ENCODE measurements at places on chromosomes 13 and 19. TPM values are rescaled to one million over a fixed set of nuclear protein-coding genes. Genes with fewer than 3 reads are reported as not detected.
A peak's percentile ranks its signal among the peaks of the same experiment; 100 is the strongest.

Gene PRRG2
- 1.6 TPM for total RNA-seq

DNA sequence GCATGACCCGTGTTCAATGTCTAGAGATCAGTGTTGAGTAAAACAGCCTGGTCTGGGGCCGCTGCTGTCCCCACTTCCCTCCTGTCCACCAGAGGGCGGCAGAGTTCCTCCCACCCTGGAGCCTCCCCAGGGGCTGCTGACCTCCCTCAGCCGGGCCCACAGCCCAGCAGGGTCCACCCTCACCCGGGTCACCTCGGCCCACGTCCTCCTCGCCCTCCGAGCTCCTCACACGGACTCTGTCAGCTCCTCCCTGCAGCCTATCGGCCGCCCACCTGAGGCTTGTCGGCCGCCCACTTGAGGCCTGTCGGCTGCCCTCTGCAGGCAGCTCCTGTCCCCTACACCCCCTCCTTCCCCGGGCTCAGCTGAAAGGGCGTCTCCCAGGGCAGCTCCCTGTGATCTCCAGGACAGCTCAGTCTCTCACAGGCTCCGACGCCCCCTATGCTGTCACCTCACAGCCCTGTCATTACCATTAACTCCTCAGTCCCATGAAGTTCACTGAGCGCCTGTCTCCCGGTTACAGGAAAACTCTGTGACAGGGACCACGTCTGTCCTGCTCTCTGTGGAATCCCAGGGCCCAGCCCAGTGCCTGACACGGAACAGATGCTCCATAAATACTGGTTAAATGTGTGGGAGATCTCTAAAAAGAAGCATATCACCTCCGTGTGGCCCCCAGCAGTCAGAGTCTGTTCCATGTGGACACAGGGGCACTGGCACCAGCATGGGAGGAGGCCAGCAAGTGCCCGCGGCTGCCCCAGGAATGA, 1.5 kb upstream of the CEACAM5 start:
- DNase-seq = no peak

DNA sequence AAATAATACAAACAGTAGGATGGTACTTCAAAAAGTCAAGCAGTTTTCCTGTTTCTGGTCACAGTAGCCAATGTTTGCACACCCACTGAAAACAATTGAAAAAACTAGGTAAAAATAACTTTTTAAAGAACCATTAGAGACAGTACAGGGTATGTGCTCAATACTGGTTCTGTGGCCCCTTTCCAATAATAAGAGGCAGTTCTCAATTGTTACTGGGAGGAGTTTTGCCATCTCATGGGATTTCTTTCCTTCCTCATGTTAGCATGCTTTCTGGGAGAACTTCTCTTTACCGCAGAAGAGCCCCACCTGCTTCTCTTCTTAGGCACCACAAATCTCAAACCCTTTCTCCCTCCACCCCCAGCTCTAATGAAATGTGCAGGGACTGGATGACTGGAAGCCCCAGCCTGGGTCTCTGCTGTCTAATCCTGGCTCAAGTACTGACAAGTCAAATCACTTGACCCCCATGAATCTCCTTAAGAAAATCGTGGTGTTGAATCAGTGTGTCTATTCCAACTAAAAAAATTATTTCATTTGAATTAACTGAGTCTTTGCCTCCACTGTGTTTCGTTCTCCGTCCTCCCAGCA, 14.6 kb downstream of the METTL21C start:
- DNase-seq = no peak

Gene AMH
- total RNA-seq = 2.1 TPM

GRCh38 chr13:76762721-76763120, 123.5 kb downstream of the KCTD12 start:
- DNase-seq = no peak

Gene S1PR4
- not detected for total RNA-seq

Gene PSMC4
- 132 TPM for total RNA-seq

Gene KANK3
- 120 TPM for total RNA-seq

DNA sequence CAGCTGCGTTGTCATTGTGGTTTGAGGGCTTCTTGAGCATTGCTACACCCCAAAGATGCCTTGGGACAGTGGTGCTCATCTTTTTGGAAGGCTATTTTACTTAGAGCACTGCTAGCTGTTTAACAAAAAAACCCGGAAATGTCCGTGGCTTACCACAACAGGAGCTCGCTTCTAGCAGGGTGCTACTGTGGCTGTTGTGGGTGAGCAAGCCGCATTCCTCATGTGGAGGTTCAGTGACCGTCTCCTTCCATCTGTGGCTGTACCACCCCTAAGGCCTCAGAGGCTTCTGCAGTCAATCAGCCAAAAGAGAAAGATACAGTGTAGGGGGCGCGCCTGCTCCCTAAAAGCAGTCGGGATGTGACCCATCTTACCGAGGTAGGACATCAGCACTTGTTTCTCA, 1004.2 kb downstream of the UQCRFS1 start:
- DNase-seq = no peak

Gene ZNF154
- 4.2 TPM for total RNA-seq

Gene ATP12A
- total RNA-seq = not detected

Gene NDUFS7
- 159 TPM for total RNA-seq

Gene TOMM40
- 75.5 TPM for total RNA-seq

DNA sequence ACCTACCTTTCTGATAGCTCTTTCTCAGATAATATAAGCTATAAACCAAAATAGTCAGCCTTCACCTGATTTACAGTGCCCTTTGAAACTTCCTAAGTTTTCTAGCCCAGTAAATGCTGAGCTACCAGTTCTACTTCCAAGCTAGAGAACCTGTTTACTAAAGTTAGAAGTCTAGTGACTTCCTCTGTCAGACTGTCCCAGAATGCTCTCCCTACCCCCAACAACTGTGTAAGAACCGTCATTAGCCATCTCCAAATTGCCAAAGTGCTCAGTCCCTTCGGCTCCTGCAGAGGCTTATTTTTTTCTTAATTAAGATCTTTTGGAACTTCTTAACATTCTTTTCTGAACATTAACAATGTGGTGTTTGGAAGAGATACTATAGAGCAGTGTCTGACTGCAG, 3.2 kb upstream of the ABCC4 start:
- DNase-seq = no peak

DNA sequence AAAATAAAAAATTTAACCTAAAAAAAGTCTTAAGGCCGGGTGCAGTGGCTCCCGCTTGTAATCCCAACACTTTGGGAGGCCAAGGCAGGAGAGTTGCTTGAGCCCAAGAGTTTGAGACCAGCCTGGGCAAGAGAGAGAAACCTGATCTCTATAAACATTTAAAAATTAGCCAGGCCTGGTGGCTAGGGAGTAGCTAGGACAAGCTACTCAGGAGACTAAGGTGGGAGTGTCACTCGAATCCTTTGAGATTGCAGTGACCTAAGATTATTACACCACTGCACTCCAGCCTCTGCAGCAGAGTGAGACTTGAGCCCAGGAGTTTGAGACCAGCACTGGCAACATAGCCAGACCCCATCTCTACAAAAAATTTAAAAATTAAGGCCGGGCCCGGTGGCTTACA, 1.1 kb downstream of the CCDC97 start:
- DNase-seq = no peak

- DNase-seq = peak; percentile 57
Observed at GRCh38 chr13:98252931-98253470, 75.9 kb upstream of the RNF113B start.

Gene LIM2
- total RNA-seq = not detected

DNA sequence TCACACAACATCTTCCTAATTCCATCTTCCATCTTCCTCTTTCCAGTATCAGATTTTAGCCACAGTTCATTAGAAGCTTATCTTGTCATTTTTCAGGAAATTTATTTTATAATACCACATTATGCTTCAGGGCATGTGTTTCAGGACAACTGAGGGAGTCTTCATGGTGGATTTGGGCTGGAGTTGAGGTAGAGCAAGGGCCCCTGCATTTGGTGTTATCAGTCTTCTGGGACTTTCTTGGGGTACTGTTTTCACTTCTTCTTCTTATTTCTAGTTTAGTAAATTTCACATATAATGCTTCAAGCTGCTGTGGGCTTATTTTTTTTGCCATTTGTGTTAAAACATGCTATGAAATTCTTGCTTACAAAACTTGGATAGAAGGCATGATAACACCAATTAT, 188.7 kb downstream of the LHFPL6 start:
- no peak for DNase-seq

- DNase-seq = no peak
Observed at GRCh38 chr13:75936791-75937190, 300.7 kb downstream of the LMO7 start.

DNA sequence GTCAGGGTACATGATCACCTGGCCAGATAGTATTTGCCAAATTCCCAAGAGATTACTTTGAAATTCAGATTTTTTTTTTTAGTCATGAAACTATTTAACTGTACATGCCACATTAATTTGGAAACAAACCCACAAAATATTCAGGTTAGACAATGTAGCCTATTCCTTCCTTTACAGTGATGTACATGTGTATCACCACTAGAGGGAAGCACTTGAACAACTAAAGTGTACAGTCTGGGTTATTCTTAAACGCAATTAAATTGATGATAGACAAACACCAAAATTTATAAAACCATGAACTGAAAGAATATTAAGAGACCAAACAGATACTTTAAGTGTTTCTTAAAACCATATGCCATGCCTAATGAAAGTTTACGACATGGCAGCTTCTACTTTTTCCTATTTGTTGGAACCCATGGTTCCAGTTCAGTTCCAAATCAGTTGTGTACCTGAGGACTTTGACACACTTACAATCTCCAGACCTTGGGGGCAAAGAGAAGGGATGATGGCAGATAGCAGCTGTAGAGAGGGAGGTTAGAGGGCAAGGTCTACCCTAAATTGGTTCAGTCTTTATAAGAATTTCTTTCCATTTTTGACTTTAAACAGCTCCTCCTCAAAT, 52.8 kb downstream of the TNFSF13B start:
- DNase-seq = peak; percentile 27

DNA sequence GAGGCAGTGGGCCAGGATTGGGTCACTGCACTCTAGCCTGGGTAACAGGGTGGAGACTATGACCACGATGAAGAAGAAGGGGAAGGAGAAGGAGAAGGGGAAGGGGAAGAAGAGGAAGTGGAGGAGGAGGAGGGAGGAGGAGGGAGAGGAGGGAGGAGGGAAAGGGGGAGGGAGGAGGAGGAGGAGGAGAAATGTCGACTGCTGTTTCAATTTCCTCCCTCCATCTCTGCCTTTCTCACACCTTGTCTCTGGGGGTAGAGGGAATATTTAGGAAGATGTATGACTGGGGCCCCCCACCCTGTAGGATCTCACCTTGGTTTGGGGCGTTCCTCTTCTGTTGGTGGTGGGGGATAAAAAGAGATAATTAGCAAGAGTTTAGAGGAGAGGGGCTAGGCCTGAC, 3.8 kb downstream of the TNNT1 start:
- DNase-seq = no peak

Gene INSL3
- not detected for total RNA-seq

- DNase-seq = peak; percentile 96
Observed at GRCh38 chr13:59531571-59532091, 632.1 kb downstream of the DIAPH3 start.

Gene ACP7
- total RNA-seq = not detected

DNA sequence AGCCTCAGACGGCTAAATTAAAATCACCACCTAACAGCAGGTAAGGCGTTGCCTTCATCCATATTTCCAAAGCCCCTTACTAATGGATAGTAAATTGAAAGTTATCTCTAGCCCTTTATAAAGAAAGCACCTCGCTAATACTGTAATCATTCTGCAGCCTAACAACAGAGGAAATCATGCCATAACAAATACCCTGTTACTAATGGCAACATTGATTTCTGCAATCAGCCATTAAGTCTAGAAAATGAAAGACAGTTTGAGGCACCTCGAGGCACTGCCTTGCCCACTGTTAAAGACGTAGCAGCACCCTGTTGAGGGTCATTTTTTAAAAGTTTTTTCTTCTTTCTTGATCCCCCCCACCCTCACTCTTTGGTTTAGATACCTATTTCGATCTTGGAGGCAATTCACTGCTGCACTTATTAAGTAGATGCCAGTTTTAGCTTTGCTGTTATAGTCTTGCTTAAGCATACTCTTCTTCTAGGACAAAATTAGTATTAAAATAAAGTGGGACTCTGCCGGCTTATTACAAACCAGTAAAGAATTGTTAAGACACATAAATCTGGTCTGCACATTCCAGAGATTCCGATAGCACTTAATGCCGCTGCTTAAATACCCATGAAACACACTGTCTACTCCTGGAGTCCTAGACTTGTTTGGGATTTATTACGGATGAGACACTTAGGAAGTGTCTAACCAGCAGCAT, 74.8 kb downstream of the ZNF536 start:
- DNase-seq = no peak

Gene FXYD5
- 105 TPM for total RNA-seq

DNA sequence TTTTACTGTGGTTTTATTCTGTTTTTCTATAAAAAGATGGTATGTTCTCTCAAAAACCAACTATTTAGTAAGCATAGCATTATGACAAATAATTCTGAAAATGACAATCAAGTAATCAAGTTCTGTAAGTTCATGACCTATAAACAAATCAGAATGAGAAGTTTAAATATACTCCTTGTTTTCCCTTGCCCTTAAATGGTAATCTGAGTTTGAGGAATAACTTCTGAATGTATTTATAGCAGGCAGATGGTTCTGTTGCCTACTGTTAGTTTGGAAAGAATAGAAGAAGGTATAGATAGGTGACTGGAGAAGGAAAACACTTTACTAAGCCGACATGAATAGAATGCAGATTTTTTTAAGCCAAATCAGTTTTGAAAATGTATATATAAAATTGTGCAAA, 63.9 kb downstream of the POSTN start:
- DNase-seq = no peak

GRCh38 chr19:12669270-12670158, 2.9 kb downstream of the WDR83 start:
- DNase-seq = peak; percentile 74

DNA sequence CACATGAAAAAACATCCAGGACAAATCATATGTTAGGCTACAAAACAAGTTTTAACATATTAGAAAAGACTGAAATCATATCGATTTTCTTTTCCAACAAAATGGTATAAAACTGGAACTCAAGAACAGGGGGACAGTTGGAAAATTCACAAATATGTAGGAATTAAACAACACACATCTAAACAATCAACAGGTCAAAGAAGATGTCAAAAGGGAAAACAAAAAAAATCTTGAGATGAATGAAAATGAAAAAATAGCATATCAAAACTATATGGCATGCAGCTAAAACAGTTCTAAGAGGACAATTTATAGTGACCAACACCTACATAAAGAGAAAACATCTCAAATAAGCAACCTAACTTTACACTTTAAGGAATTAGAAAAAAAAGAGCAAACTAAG, 585.3 kb downstream of the UQCRFS1 start:
- DNase-seq = no peak

GRCh38 chr13:65677906-65678305, 1552.2 kb downstream of the PCDH9 start:
- DNase-seq = no peak

DNA sequence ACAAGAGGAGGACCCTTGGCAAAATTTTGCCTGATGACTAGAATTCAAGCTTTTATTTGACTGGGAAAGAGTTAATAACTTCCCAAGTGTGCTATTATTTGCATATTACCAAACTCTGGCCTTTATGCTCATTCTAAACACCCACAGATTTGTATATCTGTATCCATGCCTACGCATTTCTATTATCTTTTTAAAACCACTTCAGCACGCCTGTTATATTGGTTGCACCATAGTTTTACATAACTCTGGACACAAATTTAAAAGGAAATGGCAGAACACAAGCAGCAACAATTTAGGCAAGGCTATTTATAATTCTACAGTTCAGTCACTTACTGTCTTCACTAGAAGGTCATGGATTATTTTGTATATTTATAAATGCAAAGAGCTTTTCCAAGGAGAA, 3.7 kb upstream of the RASL11A start:
- DNase-seq = no peak

GRCh38 chr13:50941146-50941545, 31.6 kb downstream of the RNASEH2B start:
- DNase-seq = no peak

All from glomerular endothelial cell (primary cell).